KBM-7 (cell line): ENCODE measurements at places on chromosomes 16 and 17.

DNA sequence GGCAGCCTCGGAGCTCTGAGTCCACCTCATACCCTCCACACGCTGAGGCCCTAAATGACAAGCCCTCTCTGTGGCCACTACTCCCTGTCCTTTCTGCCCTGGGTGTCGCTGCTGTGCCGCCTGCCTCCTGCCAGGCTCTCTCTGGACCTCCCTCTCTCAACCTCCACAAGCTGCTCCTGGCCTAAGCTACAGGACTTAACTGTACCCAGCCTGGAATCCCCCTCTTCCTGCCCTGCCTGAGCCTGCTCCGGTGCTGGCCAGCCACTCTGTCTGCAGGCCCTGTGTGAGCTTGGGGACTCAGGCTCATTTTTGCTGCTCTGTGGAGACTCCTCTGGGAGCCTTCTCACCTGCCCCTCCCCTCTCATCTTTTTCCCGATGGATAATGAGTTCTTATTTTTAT lies 21.5 kb downstream of the IFT140 start:
- no peak for DNase-seq

DNA sequence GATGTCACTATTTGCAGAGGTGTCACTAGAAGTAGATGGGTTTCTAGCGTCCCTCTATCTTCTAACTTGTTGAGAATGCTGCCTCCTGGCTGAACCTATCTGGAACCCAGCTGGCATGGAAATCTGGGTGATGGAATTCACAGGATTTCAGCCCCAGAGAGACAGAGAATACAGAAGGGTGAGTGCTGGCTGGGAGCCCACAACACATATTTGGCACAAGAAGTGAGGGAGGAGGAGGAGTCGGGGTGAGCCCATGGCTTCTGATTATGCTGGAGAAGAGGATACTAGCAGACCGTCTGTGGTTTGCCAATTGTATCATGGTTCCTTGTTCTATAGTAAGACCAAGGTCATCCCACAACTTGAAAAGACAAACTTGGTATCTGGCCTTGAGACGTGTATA lies 557.8 kb upstream of the SALL1 start:
- no peak for DNase-seq

GRCh38 chr16:13390093-13390985 lies 488.9 kb downstream of the SHISA9 start:
- no peak for DNase-seq

- DNase-seq = no peak
These were observed 21.4 kb downstream of the ZC3H18 start for GRCh38 chr16:88591577-88592021.

GRCh38 chr17:8746501-8747236 lies 2.0 kb upstream of the CCDC42 start:
- no peak for DNase-seq

- DNase-seq = no peak
These were observed 8.2 kb upstream of the CACNA1H start for GRCh38 chr16:1144476-1145382.

DNA sequence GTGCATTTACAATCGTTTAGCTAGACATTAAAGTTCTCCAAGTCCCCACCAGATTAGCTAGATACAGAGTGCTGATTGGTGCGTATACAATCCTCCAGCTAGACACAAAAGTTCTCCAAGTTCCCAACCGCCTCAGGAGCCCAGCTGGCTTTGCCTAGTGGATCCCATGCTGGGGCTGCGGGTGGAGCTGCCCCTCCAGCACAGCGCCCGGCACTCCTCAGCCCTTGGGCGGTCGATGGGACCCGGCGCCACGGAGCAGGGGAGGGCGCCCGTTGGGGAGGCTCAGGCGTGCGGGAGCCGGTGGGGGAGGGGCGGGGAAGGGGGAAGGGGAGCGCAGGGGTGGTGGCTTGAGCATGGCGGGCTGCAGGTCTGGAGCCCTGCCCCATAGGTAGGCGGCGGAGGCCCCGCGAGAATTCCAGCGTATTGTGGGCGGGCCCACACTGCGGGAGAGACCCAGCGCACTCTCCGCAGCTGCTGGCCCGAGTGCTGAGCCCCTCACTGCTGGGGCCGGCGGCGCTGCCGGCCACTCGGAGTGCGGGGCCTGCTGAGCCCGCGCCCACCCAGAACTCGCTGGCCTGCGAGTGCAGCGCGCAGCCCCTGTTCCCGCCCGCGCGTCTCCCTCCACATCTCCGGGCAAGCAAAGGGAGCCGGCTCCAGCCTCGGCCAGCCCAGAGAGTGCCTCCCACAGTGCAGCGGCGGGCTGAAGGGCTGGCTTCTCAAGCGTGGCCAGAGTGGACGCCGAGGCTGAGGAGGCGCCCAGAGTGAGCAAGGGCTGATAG lies 907.5 kb downstream of the CDH8 start:
- no peak for DNase-seq

DNA sequence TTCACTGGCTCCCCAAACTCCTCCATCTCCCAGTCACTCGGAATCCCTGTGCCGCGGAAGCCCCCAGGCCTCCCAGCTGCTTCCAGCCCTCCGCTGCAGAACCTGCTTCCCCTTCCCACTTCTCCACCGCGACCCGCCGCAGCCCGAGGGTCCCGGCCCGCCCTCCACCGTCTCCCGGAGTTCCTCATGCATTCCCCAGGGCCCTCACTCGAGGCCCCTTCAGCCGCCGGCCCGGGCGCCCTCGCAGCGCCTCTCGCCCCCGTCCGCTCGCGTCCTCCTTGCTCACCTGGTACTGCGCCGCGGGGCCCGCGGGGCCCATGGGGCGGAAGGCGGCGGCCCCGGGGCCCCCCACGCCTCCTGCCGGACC lies 329 bp downstream of the SMARCD2 start:
- peak; percentile 41 for DNase-seq

GRCh38 chr17:7437950-7438614 lies 1.2 kb upstream of the FGF11 start:
- peak; percentile 68 for DNase-seq

GRCh38 chr17:45577571-45578279 lies 87.2 kb upstream of the PLEKHM1 start:
- no peak for DNase-seq

DNA sequence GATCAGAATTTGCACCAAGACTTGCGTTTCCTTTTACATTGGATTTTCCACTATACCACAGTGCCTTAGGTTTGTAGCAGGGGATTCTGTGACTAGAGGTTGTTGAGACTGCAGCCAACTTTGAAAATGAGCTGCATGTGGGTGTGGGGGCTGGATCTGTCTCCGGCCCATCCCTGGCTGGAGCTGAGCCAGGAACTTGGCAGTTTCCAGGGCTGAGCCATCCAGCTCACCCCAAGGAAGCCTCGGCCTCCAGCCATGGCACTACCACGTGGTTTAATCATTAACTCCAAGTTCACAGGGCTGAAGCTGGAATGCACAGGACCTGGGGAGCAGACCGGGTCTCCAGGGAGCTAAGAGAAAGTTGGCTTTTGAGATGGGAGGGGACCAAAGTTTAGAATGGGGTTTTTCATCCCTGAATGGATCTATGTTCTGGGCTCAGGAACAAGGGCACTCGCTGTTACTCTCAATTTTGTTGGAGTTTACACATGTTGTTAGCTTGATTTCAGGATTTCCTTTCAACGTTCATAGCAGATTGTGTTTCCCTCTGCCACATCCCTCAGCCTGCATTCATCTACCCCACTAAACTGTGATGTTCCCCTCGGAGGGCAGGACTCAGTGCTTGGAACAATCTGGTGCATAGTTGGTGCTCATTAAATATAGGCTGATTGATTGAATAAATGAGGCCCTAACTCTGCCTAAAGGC lies 42.3 kb upstream of the HNF1B start:
- DNase-seq = no peak

- no peak for DNase-seq
These were observed 16.2 kb upstream of the BAHCC1 start for GRCh38 chr17:81378941-81379511.

- no peak for DNase-seq
These were observed 6.9 kb downstream of the SALL1 start for GRCh38 chr16:51144203-51144602.
